ENCODE measurements at places on chromosomes 12 and 14.

DNA sequence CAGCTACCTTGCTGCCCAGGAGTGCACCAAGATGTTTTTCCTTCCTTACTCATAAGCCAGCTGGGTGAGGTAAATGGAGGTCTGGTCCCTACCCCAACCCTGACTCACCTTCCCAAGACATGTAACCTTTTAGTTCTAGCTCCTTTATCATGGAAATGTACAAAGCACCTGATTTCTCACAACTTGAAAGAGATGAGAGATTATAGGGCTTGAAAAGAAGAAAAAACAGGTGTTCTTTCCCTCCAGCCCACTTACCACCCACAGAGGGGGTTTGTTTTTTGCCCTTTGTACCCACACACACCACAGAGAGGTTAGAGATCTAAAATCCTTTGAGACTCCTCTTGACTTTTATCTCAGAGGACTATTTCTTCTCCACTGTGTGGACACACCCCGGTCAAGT, 21.1 kb downstream of the PLXNC1 start:
- H3K36me3 ChIP-seq = no peaks in the 10 kb centered on the region
- H3K4me1 ChIP-seq = peaks cover 46% of the 10 kb centered on the region
- H3K4me3 ChIP-seq = no peak overlapping the region

GRCh38 chr14:48738186-48738925, 847.8 kb downstream of the RPS29 start:
- no peak overlapping the region for H3K27ac ChIP-seq
- no peaks in the 10 kb centered on the region for H3K27me3 ChIP-seq
- DNase-seq = no peak
- H3K4me3 ChIP-seq = no peak overlapping the region
- peaks cover 38% of the 10 kb centered on the region for H3K36me3 ChIP-seq

DNA sequence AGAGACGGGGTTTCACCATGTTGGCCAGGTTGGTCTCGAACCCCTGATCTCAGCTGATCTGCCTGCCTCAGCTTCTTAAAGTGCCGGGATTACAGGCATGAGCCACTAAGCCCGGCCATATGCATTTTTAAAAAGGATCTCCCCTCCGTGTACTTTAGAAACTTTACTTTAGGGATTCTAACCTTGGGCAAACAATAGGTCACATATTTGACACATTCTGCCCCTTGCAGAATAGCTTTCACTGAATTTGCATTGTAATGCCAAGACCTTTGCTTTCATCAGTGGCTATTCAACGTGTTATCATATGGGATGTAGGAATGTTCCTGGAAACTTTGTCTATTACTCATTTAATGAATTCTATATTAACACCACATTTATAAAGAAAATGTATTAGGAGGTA, 11.4 kb upstream of the ANKS1B start:
- H3K27ac ChIP-seq = no peak overlapping the region
- 0 out of 2 replicates have a peak, but pooled peaks cover 6% of the 10 kb centered on the region for H3K36me3 ChIP-seq
- no peak overlapping the region for H3K4me3 ChIP-seq
- DNase-seq = no peak
- no peaks in the 10 kb centered on the region for H3K4me1 ChIP-seq

DNA sequence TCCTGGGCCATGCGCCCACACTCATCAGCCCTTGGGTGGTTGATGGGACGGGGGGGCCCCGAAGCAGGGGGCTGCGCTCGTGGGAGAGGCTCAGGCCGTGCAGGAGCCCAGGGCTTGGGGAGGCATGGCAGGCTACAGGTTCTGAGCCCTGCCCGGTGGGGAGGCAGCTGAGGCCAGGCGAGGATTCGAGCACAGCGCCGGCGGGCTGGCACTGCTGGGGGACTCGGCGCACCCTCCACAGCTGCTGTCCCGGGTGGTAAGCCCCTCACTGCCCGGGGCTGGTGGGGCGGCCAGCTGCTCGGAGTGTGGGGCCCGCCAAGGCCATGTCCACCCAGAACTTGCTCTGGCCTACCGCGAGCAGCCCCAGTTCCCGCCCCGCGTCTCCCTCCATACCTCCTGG, 295.8 kb upstream of the SEL1L start:
- no peaks in the 10 kb centered on the region for H3K27me3 ChIP-seq
- H3K27ac ChIP-seq = no peak overlapping the region
- H3K36me3 ChIP-seq = peaks cover 14% of the 10 kb centered on the region
- DNase-seq = no peak
- H3K4me3 ChIP-seq = no peak overlapping the region

DNA sequence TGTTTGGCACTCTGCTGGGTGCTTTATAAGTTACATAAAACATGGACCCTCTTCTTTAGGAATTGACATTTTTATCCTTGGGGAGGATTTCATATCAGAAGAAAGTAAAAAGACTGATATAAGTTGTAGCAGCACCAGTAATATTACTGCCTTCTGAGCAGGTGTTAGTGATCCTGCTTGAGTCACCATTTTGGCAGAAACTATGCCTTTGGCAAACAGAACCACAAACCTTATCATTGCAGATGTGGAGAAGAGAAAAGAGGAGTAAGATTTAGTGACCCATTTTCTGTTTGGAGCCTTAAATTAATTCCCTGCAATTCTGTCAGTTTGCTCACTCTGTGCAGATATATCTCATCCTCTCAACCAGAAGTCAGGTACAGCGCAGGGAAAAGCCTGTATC, 23.0 kb downstream of the ZNF410 start:
- DNase-seq = no peak
- no peaks in the 10 kb centered on the region for H3K4me1 ChIP-seq
- no peaks in the 10 kb centered on the region for H3K27me3 ChIP-seq
- H3K27ac ChIP-seq = no peak overlapping the region
- no peak overlapping the region for H3K4me3 ChIP-seq

- DNase-seq = no peak
- H3K36me3 ChIP-seq = no peaks in the 10 kb centered on the region
- peaks cover 52% of the 10 kb centered on the region for H3K4me1 ChIP-seq
- no peak overlapping the region for H3K4me3 ChIP-seq
- peak overlapping the region; percentile 79 for H3K27ac ChIP-seq
Observed at GRCh38 chr14:58620011-58620410, 17.8 kb upstream of the DACT1 start.

GRCh38 chr14:101072945-101073597, 169.5 kb upstream of the RTL1 start:
- H3K27me3 ChIP-seq = peaks cover 9% of the 10 kb centered on the region
- H3K27ac ChIP-seq = no peak overlapping the region
- H3K4me1 ChIP-seq = peaks cover 32% of the 10 kb centered on the region
- DNase-seq = peak; percentile 68
- no peak overlapping the region for H3K4me3 ChIP-seq

DNA sequence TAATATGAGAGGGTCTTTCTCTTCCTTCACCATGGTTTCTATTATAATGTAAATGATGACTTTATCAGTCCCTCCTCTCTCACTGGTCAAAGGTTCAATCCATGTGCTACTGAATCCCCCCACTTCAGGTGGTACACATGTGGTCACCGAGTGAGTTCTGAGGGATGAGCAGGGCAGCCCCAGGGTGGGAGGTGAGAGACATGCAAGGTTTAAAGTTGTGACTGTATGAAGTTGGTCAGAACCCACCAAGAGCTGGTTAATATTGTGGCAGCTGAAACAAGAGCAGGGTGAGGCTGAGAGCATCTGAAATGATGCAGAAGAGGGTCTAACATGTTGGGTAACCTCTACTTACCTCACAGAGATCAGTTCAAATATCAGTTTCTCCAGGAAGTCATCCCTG, 444.7 kb upstream of the FBXO33 start:
- H3K4me1 ChIP-seq = peaks cover 63% of the 10 kb centered on the region
- 0 out of 2 replicates have a peak overlapping the region, but pooled peaks have one; percentile 15 for H3K27ac ChIP-seq
- no peaks in the 10 kb centered on the region for H3K36me3 ChIP-seq
- no peaks in the 10 kb centered on the region for H3K27me3 ChIP-seq
- DNase-seq = no peak
- no peak overlapping the region for H3K4me3 ChIP-seq

DNA sequence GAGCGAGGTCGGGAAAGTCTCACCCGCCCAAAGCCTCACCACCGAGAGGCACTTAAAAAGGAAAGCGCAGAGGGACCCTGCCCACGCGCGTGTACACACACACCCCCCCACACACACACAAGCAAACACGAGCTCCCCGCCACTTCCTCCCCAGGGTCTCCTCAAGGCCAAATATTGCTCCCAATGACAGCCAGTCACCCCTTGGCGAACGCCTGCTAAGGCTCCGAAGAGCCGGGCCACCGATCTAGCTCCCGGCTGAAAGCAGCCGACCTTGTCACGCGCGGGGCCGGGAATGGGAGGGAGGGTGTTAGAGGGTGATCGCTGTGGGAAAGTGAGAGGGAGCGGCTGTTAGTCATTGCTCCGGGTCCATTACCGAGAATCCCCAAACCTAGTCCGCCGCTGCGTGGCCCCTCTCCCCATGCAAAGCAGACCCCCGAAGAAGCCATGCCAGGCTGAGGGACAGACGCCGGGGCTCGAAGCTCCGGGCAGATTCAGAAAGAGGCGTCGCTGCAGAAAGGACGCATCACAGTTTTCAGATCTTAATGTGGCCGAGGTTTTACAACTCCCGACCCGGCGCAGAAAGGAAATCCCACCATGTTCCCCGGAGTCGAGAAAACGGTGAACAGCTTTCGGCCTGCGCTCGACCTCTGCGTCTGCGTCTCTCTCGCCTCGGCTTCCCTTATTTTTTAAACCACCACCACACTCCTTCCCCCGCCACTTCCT, 2.6 kb downstream of the BMP4 start:
- DNase-seq = peak; percentile 38
- H3K4me3 ChIP-seq = peak overlapping the region; percentile 93
- peaks cover 17% of the 10 kb centered on the region for H3K36me3 ChIP-seq
- peaks cover 45% of the 10 kb centered on the region for H3K4me1 ChIP-seq

- H3K4me1 ChIP-seq = peaks cover 31% of the 10 kb centered on the region
- H3K36me3 ChIP-seq = peaks cover 8% of the 10 kb centered on the region
- H3K27ac ChIP-seq = peak overlapping the region; percentile 64
- no peak for DNase-seq
Observed at GRCh38 chr12:106840243-106840642, 65.8 kb downstream of the RIC8B start.

- H3K4me3 ChIP-seq = no peak overlapping the region
- H3K27ac ChIP-seq = no peak overlapping the region
- H3K36me3 ChIP-seq = no peaks in the 10 kb centered on the region
- H3K4me1 ChIP-seq = peaks cover 14% of the 10 kb centered on the region
- H3K27me3 ChIP-seq = no peaks in the 10 kb centered on the region
- DNase-seq = peak; percentile 37
Observed at GRCh38 chr12:80186727-80187217, 87.4 kb downstream of the OTOGL start.

All from WTC11 (cell line).